ENCODE measurements at places on chromosomes 11 and 22.

DNA sequence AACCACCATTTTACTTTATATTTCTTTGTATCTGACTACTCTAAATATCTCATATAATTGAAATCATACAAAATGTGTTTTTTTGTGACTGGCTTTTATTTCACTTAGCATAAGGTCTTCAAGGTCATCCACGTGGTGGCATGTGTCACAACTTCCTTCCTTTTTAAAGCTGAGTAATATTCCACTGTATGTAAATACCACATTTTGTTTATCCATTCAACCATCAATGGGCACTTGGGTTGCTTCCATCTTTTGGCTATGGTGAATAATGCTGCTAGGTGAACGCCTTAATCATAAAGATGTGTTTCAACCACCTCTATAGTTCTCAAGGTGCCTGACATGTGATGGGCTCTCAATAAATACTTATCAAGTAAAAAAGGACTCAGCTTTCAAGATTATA is 15.5 kb downstream of the RAB30 start:
- no peak for DNase-seq

DNA sequence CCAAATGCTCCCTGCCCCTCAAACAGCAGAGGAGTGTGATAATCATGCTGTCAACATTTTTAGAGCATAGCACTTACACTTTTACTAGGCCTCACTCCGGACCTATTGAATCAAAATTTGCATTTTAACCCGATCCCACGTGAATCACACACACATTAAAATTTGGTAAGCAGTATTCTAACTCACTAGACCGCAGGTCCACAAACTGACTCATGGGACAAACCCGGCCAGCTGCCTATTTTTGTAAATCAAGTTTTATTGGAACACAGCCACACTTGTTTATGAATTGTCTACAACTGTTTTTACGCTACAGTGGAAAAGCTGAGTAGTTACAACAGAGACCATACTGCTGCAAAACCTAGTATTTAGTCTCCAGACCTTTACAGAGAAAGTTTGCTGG is 43.3 kb downstream of the SNX19 start:
- no peak for DNase-seq

DNA sequence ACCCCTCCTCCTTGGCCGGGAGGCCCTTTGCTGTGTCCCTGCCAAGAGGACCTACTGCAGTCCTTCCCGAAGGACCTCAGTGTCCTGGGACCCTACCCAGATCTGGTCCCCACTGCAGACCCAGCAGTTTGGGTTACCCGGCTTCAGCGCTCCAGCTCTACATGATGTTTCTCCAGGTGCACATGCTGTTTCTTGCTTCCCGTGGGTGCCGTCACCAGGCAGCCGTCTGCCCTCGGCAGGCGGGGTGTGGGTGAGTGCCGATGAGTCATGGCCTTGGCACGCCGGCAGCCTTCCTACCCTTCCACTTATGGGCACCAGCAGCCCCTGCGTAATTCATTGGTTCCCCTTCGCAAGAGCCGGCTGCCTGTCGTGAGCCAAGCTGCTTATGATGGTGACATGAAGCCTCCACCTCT is 101.8 kb downstream of the BCR start:
- no peak for DNase-seq

GRCh38 chr11:2296913-2297622 is 4.7 kb downstream of the C11orf21 start:
- no peak for DNase-seq

- no peak for DNase-seq
These were observed 172.5 kb downstream of the CTTN start for GRCh38 chr11:70570693-70571395.

GRCh38 chr22:34160141-34160783 is 240.0 kb upstream of the LARGE1 start:
- no peak for DNase-seq

DNA sequence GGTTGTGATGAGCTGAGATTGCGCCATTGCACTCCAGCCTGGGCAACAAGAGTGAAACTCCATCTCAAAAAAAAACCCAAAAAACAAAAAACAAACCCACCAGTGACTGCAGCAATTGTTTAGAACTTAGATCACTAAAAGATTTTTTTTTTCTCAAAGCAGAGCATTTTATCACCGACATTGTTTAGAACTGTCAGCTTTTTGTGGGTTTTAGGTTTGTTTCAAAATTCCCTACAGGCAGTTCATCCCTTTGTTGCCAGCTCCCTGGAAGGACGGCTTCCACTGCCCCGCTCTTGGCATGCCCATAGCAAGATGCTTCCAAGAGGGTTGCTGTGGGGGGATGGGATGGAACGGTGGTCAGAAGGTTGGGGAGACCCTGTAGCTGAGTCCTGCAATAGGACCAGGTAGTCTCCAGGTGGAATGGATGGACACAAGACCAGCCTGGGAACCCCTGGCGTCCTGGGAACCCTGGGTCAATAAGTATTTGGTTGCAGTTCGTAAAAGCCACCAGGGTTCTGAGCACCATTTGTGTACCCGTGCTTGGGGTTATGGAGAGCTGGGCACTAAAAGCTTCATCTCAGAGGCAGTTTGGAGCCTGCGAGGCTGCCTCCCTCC is 46.7 kb downstream of the TSPAN18 start:
- DNase-seq: no peak

- DNase-seq: no peak
These were observed 83.2 kb downstream of the BUD13 start for GRCh38 chr11:116689413-116690127.

DNA sequence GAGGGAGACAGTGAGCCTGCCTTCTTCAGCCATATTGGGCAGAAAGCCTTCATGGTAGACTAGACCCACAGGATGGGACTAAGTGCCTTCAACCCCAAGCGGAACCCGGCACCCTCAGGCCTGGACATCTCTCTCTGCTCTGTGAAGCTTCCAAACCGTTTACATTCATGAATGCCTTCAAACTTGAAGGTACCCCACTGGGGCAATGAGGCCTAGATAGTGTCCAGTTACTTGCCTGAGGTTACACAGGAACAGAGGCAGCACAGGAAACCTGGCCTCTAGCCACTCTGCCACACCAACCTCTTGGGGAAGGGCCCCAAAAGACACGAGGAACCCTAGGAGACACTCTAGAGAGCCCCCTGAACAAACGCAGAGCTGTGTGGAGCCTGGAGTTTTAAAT is 14.5 kb upstream of the CYP2R1 start:
- no peak for DNase-seq

DNA sequence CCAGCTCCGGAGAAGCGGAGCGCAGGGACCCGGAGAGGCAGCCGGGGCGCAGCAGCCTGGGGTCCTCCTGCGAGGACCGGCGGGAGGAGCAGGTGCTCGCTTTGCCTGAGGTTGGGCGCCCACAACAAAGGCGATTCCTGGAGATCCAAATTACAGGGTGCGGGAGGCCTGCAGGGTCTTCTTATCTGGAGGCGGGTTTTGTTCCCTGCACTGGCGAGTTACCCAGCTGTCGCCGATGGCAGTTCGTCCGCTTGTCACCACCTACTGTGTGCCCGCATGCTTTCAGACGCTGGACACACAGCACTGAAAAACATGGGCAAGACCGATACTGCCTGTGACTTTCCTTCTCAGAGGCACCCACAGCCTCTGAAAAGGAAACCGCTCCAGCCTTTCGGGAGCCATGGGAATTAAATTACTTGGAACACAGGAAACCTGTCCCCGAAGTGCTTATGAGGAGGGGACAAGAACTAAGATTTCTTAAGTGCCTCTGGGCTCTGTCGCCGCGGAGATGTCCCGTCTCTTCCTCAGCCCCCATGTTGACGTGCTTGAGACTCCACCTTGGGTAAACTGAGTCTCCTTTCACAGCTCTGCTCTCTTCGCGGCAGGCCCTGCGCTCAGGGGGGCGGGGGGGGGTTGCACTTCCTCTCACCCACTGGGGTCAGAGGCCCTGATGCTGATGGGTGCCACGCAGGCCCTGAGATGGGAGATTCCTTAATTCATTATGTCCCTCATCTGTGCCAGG is 1.3 kb upstream of the ZFTA start:
- no peak for DNase-seq

DNA sequence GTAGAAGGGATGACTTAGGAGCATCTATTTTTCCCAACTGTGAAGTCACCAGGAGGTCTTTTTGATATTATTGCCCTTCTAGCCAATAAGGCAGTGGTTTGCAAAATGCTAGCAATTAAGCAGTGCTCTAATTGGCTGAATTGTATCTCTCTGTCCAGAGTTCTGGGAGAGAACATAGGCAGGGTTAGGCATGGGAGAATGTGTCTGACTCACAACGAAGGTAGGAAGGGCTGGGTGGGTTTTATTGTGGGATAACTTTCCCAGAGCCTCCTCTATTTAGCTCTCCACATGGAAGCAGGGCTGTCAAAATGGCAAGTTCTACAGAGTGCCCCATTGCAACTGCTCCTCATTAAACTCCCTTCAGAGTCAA is 415.9 kb upstream of the CADM1 start:
- no peak for DNase-seq

GRCh38 chr11:68206211-68206610 is 6.9 kb downstream of the KMT5B start:
- peak; percentile 26 for DNase-seq
